ENCODE measurements at places on chromosomes 11 and 22.

GRCh38 chr22:43377548-43377895 is 34.3 kb upstream of the MPPED1 start:
- no peak for DNase-seq

DNA sequence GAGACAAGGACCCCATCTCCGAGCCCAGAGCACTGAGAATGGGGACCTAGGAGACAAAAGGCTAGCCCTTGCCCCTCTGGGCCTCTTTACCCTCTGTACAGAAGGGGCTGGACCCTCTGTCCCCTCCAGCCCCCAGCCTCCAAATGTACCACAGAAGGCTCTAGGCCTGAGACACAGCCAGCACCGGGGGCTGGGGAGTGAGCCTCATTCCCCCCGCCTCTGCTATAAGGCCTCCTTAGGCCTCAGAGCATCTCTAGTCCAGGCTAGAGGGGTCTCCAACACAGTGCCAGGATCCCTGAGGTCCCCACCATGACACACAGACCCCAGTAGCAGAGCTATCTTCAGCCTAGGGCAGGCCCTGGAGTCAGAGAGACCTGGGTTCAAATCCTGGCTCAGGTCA is 4.8 kb downstream of the SMTN start:
- DNase-seq = no peak

GRCh38 chr22:50569041-50569459 is 6.3 kb upstream of the SYCE3 start:
- DNase-seq = no peak

GRCh38 chr22:25663654-25664053 is 78.3 kb upstream of the MYO18B start:
- DNase-seq = no peak

- no peak for DNase-seq
Observed at GRCh38 chr11:117408356-117408755, 80.7 kb downstream of the CEP164 start.

GRCh38 chr11:108788565-108789199 is 123.8 kb downstream of the DDX10 start:
- no peak for DNase-seq

GRCh38 chr11:128504486-128504885 is 82.9 kb downstream of the ETS1 start:
- no peak for DNase-seq

- no peak for DNase-seq
Observed at GRCh38 chr11:100709233-100709957, 22.3 kb downstream of the ARHGAP42 start.

DNA sequence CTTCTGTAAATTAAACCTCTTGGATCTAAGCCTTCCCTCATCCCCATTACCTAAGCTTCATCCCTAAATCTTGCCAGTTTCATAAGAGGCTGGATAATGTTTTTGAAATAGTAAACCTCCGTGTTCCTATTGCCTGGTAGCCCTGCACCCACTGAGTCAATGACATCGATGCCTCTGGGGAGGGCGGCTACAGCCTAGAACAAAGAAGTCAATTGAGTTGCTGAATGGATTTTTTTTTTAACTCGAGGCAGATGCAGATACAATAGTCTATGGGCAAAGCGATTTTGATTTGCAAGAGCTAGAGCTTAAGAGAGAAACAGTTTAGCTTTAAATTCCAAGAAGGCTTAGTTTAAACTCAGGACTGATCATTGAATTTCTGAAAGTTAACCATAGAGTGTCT is 121.3 kb downstream of the NECTIN1 start:
- no peak for DNase-seq

DNA sequence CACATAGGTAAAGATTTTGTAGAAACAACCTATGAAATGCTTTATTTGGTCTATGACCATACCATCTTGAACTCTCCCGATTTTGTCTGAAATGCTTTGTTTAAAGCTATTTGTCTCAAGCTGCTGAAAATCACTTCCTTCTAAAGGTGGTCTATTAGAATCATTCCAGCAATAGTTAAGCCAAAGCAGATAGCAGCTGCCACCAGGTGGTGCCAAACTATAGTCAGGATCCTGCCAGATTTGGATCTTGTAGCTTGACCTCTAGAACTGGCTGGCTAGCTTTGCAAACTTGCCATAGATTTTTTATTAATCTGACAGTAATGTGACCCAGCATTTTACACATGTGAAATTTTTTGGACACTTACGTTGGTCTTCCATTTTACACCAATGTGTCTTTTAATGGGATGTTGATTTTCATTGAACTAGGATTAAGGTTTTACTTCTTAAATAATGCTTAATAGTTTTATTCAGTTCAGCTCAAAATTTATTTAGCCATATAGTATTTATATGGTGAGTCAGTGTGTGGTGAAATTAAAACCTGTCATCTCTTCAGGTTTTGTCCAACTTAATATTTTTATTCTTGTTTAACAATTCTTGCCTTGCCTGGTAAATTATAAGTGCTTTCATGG is 19.7 kb downstream of the CTR9 start:
- peak; percentile 23 for DNase-seq

- no peak for DNase-seq
Observed at GRCh38 chr11:108561535-108561991, 32.0 kb downstream of the EXPH5 start.

DNA sequence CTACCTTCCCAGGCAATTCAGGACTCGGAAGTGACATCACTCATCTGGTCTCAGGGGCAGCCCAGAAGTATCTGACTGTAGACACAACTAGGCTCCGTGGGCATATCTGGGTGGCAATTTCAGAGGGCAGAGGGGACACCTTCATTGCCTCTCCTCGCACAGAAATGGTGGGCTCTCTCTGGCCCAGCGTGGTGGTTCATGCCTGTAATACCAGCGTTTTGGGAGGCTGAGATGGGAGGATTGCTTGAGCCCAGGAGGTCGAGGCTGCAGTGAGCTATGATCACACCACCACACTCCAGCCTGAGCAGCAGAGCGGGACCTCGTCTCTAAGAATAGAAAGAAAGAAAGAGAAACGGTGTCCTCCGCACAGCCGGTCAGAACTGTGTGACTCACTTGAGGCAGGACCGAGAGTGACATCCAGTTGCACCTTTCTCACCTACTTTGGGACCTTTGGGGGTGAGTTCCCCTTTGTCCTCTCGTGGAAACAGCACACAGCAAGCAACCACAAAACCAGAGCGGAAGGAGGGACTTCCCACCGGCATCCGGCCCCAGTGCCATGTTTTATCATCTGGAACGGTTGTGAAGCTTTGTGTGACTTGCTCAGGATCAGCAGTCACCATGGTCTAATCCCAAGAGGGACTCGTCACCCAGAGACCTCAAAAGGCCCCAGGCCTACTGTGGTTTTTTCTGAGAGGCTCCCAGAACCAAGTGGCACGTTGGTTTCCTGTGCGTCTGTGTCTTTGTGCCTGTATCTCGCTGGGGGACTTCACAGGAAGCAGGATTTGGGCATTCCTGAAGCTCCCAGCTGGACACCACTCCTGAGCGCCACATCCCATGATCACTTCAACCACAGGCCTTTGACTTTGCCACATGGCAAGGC is 38.4 kb upstream of the EMID1 start:
- DNase-seq = peak; percentile 20

GRCh38 chr11:10608584-10608983 is 40.1 kb upstream of the LYVE1 start:
- no peak for DNase-seq

GRCh38 chr11:58963551-58964104 is 24.3 kb downstream of the GLYATL1 start:
- DNase-seq = no peak

GRCh38 chr11:104078245-104078644 is 41.8 kb downstream of the DDI1 start:
- DNase-seq = no peak

GRCh38 chr22:19795617-19796008 is 35.0 kb downstream of the TBX1 start:
- DNase-seq = no peak

DNA sequence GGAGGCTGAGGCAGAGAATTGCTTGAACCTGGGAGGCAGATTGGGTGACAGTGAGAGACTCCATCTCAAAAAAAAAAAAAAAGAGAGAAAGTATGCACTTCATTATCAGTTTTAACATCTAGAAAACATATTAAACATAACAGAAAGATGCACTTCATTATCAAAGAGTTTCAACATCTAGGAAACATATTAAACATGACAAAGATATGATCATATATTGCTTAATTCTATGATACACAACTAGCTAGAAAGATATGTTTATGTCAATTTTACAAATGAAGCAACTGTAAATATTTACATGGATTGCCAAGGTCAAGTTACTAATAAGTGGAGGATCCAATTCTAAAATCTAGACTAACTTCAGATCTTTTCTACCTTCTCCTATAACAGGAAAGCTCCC is 50.4 kb upstream of the CTSC start:
- DNase-seq = no peak

DNA sequence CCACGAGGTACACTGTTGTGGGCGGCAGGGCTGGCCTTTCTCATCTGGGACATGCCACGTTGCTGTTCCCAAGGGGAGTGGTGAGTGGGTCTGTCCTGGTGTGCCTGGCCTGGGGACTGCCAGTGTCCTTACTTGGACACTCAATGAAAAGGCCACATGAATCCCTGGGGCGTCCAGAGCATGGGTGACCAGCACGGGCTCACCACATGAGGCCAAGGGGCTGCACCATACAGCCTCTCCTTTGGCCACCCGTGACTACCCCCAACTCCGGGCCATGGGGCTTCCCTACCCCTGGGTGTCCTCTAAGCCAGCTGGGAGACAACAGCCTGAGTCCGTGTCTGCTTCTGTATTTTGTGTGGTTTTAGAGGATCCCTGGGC is 20.2 kb upstream of the TXNRD2 start:
- no peak for DNase-seq

DNA sequence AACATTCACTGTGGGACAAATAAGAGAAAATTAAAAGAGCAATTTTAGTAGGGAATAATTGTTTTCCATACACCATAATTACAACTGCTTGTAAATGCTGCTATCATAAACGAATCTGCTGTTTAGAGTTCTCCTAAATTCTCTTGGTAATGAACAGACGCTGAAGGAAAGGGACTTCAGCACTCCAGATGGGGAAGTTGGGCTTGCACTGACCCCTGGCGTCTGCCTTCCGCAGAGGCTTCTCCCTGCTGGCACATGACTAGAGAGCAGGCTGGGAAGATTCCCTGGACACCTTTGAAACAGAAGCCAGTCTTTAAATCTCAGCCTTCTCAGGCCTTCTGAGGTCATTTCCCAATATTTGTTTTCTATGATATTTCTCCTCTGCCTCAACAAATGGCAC is 84.1 kb downstream of the NXPE2 start:
- DNase-seq = no peak

DNA sequence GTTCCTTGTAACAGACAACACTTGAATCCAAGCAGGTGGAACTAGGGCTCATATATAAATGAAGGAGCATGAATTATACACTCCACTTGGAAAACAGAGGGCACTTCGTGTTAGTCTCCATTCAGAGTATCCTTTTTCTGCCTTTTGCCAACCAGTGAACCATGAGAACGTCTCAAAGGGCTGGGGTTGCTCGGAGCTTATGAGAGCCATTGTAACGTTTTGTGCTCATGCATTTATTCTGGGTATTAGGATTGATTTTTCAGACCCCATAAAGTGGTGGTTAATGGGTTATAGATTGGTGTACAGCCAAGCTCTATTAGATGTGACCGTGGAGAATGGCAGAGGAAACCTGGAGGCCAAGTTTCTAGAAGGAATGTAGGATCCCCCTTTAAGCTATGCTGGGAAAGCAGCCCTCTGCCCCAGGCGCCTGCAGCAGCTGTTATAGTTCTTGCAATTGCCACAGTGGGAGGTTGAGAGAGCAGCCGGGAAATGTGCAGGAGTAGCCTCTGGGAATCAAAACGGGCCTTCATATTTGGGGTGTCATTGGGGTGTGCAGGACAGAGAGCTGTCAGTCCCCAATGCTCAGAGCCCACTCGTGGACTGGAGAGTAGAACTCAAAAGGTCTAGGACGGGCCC is 54.6 kb upstream of the ASPHD2 start:
- no peak for DNase-seq

DNA sequence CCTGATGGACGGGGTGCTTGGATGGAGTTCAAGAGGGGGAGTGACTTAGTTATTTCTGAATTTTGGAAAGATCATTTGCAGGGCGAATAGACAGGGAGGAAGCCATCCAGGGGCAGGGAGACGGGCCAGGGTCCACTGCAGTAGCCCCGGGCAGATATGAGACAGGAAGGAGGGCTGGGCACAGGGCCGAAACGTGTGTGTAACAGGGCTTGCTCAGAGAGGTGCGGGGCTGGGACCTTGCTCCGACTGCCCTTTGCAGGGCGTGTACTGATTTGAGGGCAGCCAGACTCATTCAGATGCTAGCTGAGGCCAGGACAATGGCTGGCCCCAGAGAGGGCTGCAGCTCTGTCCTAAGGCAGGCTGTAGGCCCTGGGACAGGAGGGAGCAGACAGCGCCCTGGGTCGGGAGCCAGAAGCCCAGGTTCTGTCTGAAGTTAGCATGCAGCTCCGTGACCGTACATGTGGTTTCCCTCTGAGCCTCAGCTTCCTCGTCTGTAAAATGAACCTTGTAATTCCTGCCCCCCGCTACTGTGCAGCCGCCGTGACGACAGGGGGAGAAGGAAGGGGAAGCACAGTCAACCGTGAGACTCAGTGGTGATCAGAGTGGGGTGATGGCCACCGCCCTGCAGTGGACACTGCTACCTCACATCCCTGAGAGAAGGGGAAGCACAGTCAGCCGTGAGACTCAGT is 103.4 kb downstream of the PHF21B start:
- DNase-seq = no peak

DNA sequence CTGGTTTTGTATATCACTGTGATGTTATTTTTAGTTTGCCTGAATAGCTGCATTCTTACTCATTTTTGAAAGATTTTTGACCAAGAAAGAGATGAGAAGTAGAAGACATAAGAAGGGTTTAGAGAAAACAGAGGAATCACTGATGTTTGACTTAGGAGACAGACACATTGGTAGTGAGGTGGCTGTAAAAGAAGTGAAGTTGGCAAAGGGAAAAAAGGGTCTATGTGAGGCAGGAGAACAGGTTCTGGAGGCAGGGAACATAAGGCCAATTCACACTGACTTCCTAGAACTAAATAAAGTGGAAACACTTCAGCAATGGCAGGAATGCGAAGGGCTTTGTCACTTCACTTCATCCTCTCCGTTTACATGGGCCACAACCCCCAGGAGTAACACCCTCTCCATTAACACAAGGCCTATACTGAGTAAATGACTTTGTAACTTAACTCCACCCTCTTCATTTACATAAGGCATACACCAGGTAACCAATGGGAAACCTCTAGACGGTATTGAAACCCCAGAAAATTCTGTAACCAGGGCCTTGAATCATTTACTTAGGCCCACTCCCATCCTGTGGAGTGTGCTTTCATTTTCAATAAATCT is 36.5 kb downstream of the CTSC start:
- DNase-seq = peak; percentile 55

DNA sequence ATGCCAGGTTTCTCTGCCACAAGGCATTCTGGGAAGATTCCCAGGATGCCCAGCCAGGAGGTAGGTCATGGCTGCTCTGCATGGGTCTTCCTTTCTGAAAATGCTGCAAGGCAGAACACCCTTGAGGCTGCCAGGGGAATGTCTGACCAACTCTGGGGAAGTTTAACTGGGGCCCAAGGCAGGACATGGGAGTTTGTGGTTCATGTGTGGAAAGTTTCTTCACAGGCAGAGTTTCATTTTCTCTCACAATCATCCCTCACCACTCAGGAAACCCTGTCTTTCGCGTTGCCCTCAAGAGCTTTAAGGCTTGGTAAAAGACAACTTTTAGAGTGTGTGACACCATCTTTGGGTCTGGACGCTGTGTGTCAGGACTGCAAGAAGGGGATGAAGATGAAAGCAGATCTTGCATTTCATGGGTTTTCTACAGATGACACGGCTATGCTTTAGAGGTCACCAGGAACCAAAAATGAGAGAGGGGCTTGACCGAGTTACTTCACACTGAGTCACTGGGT is 133.5 kb downstream of the CD44 start:
- peak; percentile 70 for DNase-seq
